ENCODE measurements at places on chromosomes 1 and 21.

DNA sequence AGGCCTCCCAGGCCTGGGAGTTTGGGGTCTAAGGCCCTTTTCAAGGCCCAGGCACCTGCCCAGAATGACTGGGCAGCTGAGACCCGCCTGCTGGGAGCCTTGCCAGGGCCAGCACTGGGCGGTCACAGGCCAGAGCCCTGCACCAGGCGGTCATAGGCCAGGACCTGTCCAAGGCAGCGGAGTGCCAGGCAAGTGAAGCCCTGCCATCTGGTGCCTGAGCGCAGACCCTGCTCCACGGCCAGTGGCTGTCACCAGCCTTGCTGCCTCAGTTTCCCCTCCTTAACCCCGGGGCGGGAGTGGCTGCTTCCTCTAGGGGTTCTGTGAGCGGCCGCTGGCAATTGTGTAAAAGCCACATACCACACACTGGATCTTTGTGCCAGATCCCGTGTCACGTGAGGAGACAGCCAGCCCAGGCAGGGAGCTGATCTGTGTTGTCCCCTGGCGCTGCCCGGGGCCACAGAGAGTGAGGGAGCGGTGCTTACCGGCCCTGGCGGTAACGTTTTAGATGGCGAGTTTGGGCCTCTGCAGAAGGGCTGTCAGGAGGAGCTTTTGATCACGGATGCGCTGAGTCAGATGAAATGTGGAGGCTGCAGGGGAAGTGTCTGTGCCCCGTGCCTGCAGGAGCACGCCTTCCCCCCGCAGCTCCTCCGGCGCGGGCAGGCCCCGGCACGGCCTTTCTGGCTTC is 4.6 kb downstream of the COL18A1 start:
- DNase-seq: peak; percentile 49

DNA sequence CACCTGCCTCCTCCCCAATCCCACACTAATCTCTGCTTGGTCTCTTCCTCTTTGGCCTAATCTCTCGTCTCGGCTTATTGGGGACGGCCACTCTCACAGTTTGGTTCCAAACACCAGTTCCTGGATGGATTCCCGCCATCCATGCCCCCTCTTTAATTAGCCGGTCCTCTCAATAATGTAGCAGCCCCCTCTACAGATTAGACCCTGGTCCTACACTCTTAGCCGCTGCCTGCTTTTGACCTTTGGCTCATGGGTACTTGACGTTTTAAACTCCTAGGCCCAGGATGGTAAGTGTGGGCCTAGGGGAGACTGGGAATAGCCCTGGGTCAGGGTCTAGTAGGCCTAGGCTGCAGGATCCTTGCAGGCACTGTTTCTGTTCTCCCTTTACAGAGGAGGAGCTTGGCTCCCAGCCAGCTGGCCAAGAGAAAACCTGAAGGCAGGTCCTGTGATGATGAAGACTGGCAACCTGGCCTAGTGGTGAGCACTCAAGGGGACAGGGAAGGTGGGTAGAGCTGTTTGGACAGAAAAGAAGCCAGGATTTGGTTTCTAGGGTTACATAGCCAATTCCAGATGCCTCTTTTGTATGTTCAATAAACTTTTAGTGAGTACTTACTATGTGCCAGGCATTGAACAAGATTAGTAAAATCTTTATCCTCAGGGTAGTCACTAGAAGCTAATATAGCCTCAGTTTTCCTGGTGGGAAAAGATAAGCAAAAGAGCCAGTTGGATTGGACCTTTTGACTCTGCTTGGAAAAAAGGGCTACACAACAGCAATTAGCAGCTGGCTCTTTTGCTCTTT is 758 bp downstream of the RAD54L start:
- no peak for DNase-seq

DNA sequence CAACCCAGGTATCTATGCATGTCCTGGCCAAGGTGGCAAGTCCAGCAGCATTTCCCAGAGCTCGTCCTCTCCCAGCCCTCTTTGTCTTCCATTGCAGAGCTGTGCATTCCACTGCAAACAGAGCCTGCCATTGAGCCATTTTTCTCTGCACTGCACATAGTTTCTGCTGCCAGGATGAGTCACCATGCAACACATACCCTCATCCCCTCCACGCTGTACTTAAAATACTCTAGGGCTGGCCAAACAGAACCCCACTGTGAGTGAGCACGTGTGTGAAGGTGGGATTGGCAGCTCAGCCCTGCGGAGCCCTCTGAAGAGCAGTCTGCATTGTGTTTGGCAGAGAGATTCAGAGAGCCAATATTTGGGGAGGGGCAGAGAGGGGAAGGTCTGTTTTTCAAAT is 3.9 kb upstream of the ATP1B1 start:
- no peak for DNase-seq

- no peak for DNase-seq
These were observed at the start of gene C1QC for GRCh38 chr1:22643381-22643780. Gene C1QC, plus strand, starts transcription at chr1:22643633. Its CDS starts 391 bp downstream, at chr1:22644024.

GRCh38 chr1:151211972-151212705 is 13.8 kb downstream of the PIP5K1A start:
- DNase-seq: no peak

DNA sequence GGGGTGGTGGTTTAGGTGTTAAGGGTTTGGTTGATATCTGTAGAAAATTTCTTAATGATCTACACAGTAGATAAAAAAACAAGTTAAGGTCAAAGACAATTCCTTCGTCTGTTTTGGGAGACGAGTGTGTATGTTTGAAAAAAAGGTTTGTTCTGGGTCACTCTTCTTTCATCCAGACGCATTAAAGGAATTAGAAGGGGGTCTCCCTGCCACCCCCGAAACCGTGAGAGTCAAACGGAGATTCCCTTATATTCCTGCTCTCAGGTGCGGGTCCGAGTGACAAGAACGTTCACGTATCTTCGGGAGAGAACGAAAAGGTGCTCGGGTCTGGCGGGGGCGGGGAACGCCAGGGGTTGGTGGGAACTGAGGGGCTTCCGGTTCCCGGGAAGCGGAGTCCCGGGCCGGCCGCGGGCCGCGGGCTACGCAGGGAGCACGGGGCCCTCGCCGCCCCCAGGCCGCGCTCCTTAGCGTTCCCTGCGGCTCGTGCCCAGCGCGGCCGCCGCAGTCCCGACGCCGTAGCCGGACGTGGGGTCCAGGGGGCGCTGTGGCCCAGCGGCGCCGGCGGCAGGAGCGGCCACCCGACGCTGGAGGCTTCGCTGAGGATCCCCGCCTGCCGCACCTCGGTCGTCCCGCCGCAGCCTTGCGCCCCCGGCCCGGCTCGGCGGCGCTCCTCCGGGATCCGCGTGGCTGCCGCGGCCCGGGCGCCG is at the start of gene ZFYVE9:
Gene ZFYVE9 (plus strand): TSS at position 577 of the 707 bp plus-strand sequence. CDS start 91,118 bp downstream, outside the sequence.
- DNase-seq: peak; percentile 59

DNA sequence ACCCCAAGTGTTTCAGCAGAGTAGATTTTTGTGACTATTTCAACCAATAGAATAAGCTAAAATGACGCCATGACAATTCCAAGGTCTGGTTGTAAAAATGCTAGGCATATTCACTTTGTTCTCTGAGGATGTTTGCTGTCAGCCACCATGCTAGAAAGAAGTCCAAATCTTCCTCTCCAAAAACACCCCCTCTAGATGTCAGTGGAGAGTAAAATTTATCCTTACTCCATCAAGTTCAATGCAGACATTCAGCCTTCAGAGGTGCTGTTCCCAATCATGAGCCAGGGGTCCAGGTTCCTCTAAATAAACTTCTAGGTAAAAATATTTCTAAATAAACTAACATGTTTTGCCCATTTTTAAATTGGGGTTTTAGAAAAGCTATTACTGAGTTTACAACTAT is 395.4 kb upstream of the ADAMTS5 start:
- no peak for DNase-seq

DNA sequence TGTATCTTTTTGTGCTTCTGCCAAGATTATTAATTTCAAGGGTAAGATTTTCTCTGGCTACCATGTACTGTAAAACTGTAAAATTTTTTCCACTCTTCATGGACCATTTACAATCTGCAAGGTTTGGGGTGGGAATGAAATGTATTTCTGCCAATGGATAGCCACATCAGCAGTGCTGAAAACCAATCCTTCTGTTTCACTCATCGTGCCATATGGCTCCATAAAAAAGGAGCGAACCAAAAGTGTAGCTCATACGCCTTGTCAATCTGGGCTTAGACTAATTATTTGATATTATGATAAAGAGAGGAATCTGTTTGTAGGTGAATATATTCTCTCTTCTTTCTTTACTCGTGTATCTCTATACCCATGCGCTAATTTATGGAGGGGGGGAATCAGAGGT is 3.0 kb upstream of the SLC44A5 start:
- DNase-seq: no peak

DNA sequence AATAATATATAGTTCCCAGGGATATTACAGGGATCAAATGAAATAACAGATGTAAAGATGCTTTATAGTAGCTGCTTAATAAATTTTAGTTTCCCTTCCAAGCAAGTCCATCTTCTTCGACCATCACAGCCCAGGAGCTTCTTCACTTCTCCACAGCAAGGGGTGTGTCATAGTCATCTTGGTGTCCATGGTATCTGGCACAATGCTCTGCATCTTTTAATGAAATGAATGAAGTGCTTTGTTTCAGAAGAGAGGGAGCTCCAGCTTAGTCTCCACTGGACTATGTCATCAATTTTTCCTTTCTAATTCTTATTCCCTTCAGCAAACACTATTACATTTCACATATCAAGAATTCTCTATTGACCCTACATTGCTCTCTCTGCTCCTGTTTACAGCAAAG is 4.9 kb upstream of the MACF1 start:
- DNase-seq: no peak

- no peak for DNase-seq
These were observed 106.4 kb upstream of the TARDBP start for GRCh38 chr1:10905841-10906655.

DNA sequence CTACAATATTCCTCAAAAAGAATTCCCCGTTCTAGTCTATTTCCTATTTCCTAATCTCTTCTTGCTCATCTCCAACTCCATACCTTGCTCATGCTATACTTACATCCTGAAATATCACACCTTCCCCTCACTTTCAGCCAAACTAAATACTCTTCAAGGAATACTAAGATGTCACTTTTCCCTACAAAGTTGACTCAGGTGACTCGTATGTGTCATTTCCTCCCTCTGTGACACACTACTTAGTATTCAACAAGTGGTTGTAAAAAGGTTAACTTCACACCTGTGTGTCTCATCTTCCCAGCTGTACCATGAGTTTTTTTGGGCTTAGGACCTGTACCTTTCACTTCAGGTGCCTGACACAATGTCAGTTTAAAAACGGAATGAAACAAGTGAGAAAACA is 81.9 kb upstream of the LBR start:
- no peak for DNase-seq

DNA sequence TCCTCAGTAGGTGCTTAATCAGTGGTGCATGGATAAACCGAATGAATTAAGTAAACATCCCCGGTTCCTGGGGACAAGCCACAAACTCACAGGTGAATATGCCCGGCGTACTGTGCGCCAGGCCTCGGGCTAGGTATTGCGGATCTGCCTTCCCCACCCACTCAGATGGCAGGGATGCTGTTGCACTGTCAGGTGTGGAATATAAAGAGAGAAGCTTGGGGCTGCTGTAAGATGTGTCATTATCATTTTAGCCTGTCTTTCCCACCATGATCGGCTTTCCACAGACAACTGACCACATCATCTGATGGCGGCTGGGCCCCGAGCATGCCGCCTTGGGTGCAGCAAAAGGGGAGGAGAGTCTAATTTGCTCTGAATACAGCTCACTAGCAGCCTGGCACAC is 45.4 kb upstream of the LRP8 start:
- no peak for DNase-seq

GRCh38 chr1:20167126-20167525 is 18.8 kb upstream of the UBXN10 start:
- no peak for DNase-seq

DNA sequence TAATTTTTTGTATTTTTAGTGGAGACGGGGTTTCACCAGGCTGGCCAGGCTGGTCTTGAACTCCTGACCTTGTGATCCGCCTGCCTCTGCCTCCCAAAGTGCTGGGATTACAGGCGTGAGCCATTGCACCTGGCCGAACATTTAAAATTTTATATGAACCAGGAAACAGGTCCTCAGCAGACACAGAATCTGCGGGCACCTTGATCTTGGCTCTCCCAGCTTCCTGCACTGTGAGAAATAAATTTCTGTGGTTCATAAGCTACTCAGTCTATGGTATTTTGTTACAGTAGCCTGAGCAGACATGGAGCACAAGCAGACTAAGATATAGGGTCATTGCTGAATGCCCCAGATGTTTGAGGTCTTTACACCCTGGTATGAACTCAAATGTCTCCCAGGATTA is 23.6 kb upstream of the CTH start:
- DNase-seq: no peak

DNA sequence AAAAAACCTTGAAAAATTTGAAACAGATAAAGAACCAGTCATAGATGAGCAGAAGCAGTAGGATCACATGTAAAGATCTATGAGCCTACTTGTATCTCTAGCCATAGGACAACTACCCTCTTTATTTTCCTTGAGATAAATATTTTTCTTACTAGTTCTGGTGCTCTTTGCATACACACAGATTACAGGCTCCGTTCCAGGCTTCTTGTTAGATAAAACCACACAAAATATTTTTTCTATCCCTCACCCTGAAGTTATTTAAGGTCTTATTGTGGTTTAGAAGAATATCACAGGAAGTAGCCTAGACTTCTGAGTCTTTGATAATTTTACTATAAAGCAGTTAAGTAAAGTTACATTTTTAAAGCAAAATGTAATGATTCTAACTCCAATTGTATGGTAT is 512.2 kb downstream of the NEGR1 start:
- no peak for DNase-seq

DNA sequence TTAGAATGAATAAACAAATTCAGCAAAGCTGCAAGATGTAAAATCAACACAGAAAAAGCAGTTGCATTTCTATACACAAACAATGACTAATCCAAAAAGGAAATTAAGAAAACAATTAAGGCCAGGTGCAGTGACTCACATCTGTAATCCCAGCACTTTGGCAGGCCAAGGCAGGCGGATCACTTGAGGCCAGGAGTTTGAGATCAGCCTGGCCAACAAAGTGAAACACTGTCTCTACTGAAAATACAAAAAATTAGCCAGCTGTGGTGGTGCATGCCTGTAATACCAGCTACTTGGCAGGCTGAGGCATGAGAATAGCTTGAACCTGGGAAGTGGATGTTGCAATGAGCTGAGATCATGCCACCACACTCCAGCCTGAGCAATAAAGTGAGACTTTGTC is 22.3 kb downstream of the THEM4 start:
- no peak for DNase-seq
